ENCODE measurements at places on chromosomes 2 and 18. TPM values are rescaled to one million over a fixed set of nuclear protein-coding genes. Genes with fewer than 3 reads are reported as not detected.

GRCh38 chr2:199760574-199760973, 90.4 kb downstream of the FTCDNL1 start:
- DNase-seq: no peak

DCDC2C gene
- not detected for total RNA-seq

- no peak for DNase-seq
Observed at GRCh38 chr2:196977507-196977906, 51.0 kb upstream of the PGAP1 start.

GRCh38 chr2:127609818-127610217, 36.1 kb upstream of the GPR17 start:
- no peak for DNase-seq

GRCh38 chr2:239252393-239252792, 148.4 kb downstream of the HDAC4 start:
- no peak for DNase-seq

ASB18 gene
- not detected for total RNA-seq
